ENCODE measurements at places on chromosomes 3 and 15.

DNA sequence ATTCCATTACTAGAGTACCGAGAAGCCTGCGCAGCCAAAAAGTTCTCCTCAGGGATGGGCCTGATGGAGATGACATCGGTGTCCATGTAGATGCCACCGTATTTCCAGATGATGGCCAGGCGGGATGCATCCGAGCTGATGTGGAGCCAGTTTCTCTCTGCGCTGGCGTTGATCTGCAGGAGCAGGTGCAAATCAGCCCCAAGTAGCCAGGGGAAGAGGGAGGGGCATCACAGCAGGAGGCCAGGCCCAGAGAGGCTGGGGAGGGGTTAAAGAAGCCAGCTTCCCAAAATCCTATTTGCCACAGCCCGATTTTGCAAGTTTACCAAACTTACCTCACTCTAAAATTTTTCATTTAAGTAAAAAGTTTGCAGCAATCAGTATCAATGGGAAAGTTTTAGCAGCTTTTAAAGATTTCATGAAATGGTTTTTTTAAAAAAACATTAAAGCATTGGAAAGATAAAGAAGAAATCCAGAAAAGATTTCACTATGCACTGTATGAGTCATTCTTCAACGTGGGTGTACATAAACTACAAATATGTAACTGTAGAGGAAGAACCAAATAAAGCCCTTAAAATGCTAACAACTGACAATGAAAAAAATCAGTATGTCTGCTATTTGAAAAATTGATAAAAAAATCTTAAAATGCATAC is 7.4 kb downstream of the A4GNT start:
- DNase-seq = peak; percentile 90

- DNase-seq = no peak
Measured at GRCh38 chr3:110384601-110385000, 687.0 kb upstream of the NECTIN3 start.

DNA sequence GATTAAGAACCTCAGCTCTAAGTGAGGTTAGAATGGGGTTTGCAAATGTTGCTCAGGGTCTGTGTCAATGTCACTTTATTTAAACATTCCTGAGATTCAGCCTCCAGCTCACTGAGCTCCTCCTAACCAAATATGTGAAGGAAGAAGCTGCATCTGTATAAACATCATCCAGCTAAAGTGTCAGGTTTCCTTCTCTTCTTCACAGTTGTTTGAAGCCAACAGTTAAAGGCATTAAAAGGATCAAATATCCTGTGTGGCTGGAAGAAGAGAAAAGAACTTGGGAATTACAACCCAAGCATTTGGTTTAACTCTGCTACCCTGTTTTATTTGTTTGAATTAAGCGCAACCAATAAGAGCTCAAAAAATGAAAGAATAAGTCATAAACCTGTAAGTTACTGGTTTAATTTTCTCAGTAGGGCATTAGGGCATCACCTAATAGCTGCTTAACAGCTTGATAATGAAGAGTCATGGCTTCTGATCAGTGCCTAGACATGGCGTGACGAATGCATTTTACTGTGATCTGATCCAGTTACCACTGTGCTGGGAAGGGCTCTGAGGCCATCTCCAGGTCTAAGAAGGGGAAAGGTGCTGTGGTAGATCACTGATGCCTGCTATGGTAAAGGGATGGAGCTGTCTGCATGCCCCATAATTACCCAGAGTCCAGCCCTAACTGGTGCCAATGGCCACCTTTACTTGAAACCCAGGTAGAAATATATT is 165.7 kb upstream of the TSC22D2 start:
- no peak for DNase-seq

DNA sequence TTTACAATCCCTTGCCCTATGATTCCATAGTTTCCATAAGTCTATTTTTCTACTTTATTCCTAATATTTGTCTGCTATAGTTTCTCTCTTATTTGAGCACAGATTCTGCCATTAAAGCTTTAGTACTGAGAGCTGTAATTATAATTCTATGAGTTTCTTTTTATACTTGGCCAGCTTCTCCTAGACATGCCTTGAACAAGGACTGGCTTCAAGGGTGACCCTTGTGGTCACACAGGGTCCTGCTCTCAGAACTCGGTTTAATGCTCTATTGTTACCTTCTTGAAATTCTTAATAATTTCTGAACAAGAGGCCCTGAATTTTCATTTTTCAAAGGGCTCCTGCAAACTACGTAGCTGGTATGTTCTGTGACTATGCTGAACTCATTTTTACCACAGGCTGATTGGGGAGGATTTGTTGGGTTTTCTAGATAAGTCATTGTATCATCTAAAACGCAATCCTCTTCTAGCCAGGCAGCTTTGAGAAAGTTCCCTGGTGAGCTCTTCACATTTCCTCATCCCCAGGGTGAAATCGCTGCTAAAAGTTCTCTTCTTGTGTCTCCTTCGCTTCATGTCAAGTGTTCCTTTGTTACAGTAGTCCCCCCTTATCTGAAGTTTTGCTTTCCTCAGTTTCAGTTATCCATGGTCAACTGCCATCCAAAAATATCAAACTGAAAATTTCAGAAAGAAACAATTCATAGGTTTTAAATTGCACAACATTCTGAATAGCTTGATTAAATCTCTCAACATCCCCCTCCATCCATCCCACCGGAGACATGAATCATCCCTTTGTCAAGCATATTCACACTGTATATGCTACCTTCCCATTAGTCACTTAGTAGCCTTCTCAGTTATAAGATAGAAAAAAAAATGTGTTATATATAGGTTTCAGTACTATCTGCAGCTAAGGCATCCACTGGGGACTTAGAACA is 12.6 kb upstream of the PLCL2 start:
- DNase-seq = peak; percentile 38

DNA sequence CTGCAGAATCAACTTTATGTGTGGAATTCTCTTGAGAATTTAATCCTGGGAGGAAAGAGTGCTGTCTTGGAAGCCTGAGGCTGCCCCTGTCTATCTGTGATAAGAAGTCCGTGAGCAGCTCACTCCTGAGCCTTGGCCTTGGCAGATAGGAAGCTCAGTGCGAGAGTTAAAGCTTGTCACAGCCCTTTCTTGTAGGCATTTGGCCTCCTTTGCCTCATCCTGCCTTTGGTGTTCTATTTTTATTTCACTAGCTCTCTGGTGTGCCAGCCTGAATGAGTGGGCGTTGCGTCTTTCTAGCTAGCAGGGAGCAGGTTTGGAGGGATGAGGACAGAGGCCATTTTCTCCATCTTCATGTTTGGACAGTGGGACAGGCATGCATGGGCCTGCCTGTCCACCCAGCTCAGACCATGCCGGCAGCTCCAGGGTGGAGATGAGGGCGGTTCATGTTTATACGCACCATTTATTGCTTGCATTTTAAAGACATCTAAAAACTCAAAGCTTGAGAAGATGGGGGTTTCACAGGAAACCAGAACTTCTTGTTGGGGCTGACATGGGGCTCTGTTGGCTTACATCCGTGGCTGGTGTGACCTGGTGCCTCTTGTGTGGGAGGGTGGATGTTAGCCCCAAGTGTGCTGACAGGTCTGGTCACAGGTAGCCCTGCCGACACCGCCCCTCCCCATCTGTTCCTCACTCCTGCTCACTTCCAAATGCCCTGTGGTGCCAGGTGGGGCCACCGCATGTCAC is 29.8 kb downstream of the IRAK2 start:
- no peak for DNase-seq

- DNase-seq = no peak
Measured at GRCh38 chr15:65404186-65404872, 18.4 kb downstream of the IGDCC4 start.

DNA sequence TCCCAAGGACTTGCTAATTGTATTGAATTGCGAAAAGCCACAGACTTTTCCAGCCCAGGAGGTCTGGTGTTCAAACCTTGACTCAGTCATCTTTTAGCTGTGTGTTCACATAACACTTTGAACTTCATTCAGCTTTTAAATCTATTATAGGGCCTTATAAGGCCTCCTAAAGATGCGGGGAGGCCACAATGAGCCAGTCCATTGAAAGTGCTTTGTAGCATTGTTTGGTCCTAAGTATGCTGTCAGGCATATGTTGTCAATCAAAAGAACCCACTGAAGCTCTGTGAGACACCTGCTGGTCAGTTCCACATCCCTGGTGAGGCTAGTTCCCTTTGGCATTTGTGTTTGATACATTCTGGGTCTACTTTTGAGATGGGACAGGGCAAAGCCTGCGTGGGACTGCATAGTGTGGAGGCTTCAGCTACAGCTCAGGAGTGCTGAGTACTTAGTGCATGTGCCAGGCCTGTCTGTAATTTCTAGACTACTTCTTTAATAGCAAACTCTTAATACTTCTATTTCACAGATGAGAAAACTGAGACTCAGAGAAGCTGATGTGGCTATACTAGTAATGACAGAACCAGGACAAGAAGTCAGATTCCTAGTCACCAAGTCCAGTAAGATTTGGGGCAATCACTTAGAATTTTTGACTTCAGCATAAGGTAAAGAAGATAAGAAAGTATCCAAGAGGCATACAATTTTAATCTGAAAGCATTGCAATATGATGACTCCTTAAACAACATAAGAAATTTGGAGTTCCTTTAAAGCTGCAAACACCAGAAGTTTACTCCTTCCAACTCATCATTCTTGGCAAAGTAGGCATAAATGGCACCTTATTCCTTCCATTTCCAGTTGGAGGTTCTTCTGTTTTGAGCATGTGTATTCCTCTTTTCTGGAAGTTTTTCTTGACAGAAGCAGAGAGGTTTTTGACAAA is 213.0 kb downstream of the PDCD6IP start:
- DNase-seq = peak; percentile 39

DNA sequence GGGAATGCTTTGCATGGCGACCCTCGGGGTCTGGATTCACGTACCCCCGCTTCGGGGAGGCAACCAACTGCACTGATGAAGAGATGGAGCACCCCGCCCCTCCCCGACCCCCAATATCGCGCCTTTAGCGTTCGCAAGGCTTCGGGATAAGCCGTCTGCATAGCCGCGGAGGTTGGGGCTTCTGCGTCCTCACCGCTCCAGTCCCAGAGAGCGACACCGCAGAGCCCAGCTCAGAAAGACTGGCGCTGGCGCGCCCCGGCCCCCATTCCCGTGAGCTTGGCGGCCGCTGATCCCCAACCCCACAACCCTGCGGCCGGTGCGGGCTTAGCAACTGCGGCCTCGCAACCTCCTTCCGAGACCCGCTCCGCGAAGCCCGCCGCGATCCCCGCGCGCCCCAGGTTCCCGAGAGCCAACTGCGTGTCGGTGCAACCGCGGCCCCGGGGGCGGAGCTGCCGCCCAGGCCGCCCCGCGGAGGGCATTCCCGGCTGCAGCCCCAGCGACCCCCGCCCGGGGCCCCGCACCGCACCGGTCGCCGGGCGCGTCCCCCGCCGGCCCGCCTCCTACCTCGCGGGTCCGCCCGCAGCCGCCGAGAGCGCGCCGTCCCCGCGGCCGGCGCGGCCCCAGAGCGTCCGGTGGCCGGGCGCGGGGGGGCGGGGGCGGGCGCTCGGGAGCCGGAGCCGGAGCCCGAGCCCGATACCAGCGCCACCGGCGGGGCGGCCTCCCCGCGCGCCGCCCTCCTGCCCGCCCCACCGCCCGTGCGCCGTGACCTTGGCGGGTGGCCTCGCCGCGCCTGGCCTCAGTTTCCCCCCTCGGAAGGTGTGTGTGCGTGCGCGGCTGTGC is 79.5 kb downstream of the IQSEC1 start:
- no peak for DNase-seq

DNA sequence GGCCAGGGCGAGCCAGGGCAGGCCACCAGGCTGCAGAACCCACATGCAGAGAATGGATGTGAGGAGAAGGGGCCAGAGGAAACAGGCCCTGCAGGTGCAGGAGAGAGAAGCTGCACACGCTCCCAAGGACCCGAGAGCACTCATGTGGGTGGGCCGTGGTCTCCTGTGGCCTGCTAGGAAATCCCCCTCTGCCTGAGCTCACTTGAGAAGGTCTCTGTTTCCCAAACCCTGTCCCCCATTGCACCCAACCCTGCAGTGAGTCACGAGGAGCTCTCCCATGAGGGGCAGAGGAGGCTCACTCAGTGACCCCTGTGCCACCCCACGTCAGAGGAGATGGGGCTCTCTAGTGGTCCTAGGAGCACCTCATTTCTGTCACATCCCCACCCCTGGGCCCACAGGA is 111.1 kb downstream of the KLF13 start:
- no peak for DNase-seq

DNA sequence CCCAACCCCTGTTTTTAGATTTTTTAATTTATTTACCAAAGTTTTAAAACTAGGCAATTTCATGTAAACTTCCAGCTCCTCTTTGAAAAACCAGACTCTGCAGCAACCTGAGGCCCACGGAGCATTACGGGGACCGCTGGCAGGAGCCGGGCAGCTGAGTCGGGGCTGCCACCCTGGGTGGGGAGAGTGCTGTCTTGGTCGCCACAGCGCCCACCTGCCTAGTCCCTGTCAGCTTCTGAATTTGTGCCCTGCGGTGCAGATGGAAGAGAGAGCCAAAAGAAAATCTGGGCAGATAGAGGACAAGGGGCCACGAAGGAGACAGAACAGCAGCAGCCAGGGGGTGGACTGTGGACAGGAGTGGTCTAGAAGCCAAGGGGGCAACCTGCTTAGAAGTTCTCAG is 34.6 kb downstream of the PXYLP1 start:
- DNase-seq = no peak

DNA sequence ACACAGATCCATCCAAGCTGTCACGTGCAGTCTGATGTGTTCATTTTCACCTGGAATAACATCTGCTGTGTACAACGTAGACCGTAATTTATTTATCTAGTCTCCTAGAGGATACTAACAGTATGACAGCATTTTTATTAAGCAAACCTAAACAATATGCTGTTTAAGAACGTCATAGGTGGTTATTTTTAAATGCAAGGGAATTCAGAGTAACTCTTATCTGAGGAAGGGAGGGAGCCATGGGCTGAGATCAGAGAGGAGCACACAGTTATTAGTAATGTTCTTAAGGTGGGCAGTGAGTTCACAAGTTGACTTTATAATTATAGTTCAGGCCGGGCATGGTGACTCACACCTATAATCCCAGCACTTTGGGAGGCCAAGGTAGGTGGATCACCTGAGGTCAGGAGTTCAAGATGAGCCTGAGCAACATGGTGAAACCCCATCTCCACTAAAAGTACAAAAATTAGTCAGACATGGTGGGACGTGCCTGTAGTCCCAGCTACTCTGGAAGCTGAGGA is 193.6 kb downstream of the UACA start:
- no peak for DNase-seq

DNA sequence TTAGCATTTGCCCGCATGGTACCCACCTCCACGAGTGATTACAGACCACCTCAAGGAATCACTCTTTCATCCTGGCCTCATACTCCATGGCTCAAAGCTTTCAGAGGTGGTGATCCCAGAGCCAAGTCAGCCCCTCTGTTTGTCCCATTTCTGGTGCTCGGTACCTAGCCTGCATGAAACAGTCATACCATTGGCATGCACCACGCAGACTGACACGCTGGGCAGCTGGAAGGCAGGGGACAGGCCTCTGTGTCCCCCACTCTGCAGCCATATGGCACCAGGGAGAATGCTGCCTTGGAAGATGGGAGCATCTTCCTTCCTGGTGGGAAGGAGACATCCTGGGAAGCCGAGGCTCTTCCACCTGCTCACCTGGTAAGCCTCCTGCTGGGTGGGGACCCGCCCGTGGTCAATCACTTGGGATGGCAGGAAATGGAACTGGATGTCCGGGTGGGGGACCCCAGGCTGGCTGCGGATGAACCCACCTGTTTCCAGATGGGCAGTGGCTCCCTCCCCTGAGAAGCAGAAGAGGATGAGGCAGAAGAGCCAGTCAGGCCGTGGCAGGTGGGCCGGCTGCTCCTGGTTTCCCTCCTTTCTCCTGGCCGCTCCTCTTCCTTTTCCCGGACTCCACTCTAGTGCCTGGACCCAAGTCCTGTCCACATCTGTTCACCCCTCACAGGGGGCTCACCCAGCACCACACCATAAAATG is 26.9 kb downstream of the CHDH start:
- no peak for DNase-seq

- no peak for DNase-seq
Measured at GRCh38 chr3:14803101-14803980, 15.4 kb upstream of the FGD5 start.

GRCh38 chr3:165884518-165884917 is 47.3 kb upstream of the BCHE start:
- DNase-seq = no peak

All from COLO829 (cell line).